ENCODE measurements at places on chromosomes 16 and 17.
A peak's percentile ranks its signal among the peaks of the same experiment; 100 is the strongest.

GRCh38 chr16:11396241-11397048 is 51.2 kb downstream of the RMI2 start:
- DNase-seq: peak; percentile 33

DNA sequence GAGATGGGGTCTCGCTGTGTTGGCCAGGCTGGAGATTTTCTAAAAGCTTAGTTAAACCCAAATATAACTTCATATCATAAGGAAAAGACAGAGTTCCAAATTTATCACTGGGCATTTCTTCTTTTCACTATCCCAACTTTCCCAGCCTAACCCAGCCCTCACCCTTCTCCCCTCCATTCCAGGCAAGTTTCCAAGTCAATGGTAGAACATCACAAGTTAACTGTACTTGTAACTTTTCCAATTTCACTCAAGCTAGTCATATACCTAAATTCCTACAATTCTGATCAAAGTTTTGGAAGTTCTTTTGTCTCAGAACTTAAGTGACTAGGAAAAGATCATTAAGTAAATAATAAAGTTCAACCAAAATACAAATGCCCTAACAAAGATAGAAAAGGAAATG is 61.2 kb downstream of the USP32 start:
- no peak for DNase-seq

DNA sequence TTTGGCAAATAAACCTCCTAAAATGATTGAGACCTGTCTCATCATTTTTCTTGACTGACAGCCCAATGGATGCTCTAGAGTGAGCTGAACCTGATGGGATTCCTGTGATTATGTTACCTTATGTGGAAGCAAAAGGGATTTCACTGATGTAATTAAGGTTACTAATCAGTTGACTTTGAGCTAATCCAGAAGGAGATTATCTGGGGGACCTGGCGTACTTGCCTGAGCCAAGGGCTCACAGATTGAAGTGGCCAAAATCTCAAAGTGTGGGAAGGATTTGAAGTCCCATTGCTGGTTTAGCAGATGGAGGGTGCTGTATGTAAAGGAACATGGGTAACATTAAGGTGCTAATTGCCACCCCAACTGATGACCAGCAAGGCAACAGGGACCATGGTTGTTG is 214.0 kb downstream of the CPPED1 start:
- DNase-seq: no peak

DNA sequence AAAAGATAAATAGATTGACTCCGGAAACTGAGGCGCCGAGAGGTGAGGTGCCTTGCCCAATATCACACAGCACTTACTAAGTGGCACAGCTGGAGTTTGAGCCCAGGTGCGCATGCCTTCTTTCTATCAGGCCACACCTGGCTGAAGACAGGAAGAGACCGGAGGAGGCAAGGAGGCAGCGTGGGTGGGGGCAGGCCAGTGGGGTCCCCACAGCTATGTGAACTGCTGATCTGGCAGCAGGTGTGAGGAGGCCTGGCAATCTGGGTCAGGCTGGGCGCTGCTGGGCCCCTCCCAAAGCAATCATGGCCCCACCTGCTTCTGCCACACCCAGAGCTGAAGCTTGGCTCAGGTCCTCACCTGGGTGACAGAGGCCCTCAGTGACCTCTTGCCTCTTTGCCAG is 1.9 kb upstream of the GDPD3 start:
- no peak for DNase-seq

GRCh38 chr16:10849736-10850477 is 27.1 kb upstream of the CIITA start:
- DNase-seq: no peak

DNA sequence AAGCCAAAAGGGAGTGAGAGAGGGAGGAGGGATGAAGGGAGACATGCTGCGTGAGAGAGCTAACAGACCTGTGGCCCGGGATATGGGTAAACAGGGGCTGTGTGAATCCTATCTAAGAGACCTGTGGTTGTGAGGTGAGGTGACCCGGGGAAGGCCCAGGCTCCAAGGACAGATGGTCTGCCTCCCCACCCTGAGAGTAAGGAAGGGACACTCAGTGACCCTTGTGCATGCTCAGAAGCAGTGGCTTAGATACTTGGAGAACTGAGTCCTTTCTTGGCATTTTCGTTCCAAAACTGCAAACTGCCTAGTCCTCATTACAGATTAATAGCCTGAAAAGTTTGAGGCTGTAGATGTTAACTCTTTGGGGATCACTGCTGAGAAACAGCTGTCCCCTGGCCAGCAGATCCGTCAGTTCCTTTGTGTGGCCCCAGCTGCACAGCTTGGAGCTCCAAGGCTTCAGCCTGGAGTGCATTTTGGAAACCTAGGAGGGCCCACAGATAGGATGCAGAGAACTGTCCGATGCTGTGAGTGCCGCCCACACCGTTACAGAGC is 121.6 kb downstream of the SMG6 start:
- DNase-seq: no peak

DNA sequence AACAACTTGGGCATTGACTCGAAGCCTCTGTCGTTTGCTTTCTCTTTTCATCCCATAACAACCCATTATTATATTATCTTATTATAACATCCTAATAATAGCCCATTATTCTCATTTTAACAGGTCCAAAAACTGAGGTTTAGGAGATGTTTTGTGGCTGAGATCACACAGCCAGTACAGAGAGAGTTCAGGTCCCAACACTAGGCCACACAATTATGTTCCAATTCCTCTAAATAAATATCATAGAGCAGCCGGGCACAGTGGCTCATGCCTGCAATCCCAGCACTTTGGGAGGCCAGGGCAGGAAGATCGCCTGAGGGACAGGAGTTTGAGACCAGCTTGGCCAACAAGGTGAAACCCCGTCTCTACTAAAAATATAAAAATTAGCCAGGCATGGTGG is 40.3 kb upstream of the KIFC3 start:
- DNase-seq: no peak

Data from stimulated activated CD4-positive, alpha-beta T cell treated with anti-CD3 and anti-CD28 coated beads, Interleukin-15, amount 100 ng/mL, for 1 hour (primary cell).